MG63 (cell line): ENCODE measurements at places on chromosomes 12 and 14. TPM values are rescaled to one million over a fixed set of nuclear protein-coding genes. Genes with fewer than 3 reads are reported as not detected.

DNA sequence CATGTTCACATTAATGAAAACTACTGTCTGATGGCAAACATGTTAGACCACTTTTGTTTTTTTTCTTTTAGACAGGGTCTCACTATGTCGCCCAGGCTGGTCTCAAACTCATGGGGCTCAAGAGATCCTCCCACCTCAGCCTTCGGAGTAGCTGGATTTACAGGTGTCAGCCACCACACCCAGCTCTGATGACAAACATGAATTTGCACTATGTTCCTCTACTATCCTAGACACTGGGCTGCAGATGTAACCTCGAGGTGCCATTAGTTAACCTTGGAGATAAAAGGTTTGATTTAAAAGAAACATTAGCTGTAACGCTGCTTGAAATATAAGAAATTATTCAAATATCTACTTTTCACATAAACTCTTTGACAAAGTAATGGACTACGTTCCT lies 8.1 kb downstream of the VPS37B start:
- DNase-seq = no peak

Gene SSTR1
- total RNA-seq = 0.07 and 0.92 TPM in 2 replicates

DNA sequence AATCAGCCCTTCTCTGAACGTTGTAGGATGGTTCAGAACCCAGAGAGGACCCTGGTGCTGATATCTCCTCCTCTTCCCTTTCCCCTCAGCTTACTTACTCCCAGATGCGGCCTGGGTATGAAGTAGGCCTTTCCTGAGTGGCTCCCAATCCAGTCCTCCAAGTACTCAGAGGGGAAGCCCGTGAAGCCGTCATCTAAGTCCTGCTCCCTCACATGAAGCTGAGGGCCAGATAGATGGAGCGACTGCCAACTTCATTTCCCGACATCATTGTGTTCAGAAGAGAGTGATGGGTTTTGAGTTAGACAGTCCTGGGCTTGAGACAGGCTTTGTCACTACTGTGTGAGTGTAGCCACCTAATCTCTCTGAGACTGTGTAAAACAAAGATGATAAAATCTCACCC lies 2.7 kb downstream of the APOLD1 start:
- peak; percentile 16 for DNase-seq

Gene GPR135
- total RNA-seq = 0.15 and 0.66 TPM in 2 replicates

DNA sequence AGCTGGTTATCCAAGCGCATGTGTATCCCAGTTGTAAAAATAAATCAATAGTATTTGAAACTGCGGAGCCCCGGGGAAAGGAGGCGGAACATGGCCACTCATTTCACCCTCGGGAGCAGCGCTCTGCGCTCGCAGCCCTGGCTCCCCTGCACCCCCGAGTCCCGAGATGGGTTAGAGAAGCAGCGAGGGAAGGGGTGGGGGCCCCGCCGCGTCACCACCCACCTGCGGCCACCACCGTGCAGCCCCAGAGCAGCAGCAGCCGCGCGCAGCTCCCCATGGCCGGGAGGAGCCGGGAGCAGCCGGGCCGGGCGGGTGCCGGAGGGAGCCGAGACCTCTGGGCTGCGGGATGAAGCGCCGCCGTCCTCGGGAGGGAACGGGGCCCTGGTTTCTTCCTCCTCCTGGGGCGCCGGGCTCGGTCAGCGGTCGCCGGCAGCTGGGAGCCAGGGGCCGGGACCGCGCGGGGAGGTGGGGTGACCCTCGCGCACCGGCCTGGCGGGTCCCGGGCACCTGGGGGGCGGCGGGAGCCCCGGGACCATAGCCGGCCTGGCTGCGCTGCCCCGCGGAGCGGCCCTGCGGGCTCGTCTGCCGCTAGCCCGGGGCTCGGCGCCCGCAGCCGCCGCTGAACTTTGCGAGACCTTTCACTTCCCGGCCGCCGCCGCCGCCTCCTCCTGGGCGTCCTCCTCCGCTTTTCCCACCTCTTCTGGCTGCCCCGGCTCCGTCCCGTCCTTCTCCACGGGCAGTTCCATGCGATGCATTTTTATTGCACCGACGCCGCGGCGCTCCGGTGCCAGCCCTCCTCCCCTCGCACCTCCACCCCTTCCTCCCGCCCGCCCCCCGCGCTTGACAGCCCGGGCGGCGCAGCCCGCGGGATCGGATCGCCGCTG lies at the start of gene NTN4:
Gene NTN4, minus strand, starts transcription at position 732 of the 884 bp plus-strand sequence. Its CDS starts 455 bp downstream, at position 277.
- peak; percentile 71 for DNase-seq

DNA sequence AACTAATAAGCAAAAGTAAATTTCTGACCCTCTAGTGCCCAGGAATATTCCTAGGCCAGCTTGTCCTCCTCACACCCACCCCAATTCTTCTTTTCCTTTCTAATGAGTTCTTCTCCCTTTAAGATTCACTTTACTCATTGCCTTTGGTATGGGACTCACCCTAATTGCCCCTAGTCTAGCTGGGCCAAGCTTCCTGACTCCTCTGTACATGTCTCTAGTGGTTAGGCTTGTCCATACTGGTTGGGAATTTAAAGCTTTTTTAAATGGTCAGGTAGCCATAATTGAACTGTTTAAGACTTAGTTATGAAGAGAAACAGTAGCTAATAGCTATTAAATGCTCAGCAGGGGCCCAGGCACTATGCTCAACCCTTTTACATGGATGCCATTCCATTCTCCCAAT lies 248.2 kb downstream of the C12orf42 start:
- DNase-seq = no peak
